Activated effector memory CD4-positive, alpha-beta T cell treated with Interleukin-2 at 50 U/mL for 16 hours (primary cell): ENCODE measurements at places on chromosomes 11 and 22.

DNA sequence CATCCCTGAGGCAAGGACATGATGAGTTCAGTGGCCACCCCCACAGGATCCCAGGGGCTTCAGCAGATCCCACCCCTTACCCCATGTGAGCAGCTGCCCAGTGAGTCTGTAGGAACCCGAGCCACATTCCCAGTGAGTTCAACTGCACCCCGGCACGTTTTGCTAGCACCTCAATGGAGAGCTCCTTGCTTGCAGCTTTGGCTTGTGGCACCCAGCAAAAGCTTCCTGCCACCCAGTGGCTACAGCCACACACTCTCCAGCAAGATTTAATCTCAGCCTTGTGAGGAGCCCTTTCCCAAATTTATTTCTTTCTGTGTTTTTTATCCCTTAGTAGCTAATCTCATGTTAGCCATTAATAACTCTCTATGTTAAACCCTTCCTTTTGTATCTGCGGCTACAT lies 4.0 kb downstream of the SAA1 start:
- DNase-seq: no peak

DNA sequence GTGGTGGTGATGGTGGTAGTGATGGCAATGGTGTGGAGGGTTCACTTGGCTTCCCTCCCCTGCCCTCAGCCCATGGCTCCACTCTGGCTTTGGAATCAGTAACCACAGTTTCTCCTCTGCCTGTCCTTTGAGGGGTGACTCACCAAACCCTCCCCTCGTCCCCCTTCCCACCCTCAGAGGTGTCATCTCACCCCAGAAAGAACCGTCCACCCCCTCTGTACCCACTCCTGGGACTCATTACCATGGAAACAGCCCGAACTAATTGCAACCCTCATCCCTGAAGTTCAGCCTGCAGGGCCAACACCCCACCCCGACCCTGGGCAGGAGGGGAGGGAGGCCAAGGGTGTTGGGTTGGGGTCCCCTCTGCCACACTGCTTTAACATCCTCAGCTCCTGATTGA lies 26.6 kb downstream of the PHLDB1 start:
- no peak for DNase-seq

- DNase-seq: peak; percentile 95
These were observed at the start of gene SMDT1 for GRCh38 chr22:42079319-42080251. SMDT1 (plus strand) TSS chr22:42079700; CDS start chr22:42079769, 69 bp downstream.

GRCh38 chr11:62671236-62671607 lies 251 bp upstream of the UQCC3 start:
- no peak for DNase-seq
